Head of caudate nucleus (tissue), 42 donors: ENCODE measurements at places on chromosomes 7 and 10.

DNA sequence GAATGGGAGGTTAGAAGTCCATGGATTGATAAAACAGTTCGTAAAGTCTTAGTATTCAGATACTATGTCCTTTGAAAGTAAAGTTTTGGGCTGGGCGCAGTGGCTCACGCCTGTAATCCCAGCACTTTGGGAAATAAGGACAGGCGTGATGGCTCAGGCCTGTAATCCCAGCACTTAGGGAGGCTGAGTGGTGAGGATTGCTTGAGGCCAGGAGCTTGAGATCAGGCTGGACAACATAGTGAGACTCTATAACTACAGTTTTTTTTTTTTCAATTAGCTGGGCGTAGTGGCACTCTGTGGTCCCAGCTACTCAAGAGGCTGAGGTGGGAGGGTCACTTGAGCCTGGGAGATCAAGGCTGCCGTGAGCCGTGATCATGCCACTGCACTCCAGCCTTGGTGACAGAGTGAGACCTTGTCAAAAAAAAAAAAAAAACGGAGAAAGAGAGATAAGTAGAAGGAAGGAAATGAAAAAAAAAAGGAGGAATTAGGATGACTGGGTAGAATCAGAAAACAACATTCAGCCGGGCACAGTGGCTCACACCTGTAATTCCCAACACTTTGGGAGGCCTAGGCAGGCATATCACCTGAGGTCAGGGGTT is 25.7 kb upstream of the AGFG2 start:
- DNase-seq, result no peak

GRCh38 chr7:124784879-124785818 is 19.6 kb upstream of the GPR37 start:
- DNase-seq, result peak; percentile 74

- DNase-seq, result no peak
Observed at GRCh38 chr7:71343892-71344291, 211.9 kb downstream of the GALNT17 start.

DNA sequence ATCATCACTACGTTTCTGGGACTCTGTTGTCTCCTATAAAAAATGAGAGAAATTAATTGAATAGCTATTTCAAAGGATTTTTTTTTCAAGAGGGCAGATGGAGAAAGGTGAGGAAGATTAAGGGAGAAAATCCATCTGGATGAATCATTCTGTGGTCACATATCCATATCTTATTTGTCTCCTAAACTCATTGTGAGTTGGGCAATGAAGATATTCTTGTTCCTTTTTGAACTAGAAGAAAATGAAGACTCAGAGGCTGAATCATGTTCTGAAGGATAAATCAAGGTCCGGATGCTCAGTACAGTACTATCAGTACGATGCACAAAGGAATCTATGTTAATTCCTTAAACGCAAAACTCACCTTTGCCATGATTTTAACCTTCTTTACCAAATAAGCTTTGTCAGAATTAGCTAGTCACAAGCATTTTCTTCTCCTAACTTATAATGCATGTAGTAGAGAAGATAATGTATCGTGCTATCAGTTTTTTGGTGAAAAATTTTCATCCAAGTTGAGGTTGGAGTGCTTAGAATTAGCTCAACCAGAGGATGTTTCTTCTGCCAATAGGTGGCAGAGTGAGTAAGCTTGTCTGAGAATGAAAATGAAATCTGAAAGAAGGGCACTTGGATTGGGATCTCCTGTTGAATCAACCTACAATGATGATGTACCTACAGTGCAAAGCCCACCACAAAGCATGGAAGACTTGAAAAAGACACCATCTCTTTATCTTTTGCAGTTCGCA is 446.9 kb downstream of the KIF20B start:
- DNase-seq, result no peak

GRCh38 chr10:101063548-101064414 is 2.0 kb downstream of the KAZALD1 start:
- DNase-seq, result no peak

DNA sequence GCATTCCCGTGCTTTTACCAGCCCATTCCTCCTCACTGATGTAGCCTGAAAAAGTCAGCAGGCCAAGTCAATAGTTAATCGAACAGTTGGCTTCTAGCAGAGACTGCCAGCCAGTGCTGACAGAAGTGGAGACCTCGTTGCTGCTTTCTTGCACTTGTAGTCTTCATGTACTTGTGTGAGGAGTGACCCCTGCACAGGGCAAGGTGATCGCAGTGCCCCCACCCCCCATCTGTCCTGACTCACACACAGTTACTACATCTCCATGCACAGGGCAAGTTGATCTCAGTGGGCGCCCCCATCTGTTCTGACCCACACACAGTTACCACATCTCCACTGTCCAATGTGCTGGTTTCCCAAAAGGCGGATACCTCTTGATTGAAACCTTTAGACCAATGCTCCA is 34.2 kb downstream of the C10orf71 start:
- DNase-seq, result no peak

DNA sequence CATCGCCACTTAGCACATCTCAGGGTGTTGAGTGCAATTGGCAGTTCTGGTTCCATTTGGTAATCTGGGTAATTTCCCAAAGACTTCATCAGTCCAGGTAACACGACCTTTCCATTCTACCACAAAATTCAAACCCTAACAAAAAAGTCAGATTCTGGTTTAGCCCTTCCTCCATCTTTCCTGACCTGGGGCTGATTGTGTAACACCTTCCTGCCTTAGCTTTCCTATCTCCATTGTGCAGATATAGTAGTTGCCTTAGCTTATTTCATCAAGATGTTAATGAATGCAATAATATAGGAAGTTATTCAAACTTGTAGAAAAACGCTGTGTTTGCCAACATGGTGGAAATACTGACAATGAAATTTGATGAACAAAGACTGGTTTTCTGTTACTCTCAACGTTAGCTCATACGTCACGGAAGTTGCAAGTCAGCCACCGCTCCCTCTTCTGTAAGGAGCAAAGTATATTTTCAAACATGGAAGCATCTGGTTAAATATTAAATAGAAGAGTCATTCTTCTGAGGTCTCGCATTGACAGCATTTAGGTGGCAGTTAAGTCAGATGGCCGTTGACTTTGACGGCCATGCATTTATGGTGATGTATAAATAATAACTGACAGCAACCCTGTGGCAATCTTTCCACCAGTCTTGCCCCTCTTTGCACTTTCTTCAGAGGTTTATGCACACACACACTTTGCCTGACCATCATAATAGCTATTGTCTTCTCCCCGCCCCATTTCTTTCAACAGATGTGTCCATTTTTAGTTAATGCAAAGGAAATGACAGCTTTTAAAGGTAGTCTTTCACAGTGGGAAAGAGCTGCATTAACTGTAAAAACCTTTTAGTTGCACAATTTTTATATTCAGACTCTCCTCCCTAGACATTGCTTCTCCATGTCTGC is 205.1 kb upstream of the BMPER start:
- DNase-seq, result no peak

GRCh38 chr7:150428671-150429451 is 21.6 kb upstream of the GIMAP8 start:
- DNase-seq, result no peak

DNA sequence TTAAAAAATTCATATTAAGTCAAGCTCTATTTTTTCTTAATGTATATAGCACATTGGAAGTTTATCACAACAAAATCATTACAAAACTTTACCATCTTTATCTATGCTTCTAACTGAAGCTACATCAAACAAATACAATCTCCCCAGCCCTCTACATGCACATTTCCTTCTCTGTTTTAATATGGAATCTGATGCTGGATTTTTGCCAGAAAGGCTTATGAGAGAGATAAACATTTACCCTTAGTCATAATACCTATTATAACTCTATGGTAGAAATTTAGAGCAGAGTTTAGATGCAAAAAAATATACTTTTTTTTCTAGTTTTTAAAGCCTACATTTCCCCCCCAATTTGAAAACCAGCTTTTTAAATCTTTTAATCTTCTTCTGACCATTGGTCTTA is 1198.6 kb downstream of the GATA3 start:
- DNase-seq, result no peak

GRCh38 chr7:31633894-31634494 is 53.0 kb upstream of the PPP1R17 start:
- DNase-seq, result peak; percentile 34

DNA sequence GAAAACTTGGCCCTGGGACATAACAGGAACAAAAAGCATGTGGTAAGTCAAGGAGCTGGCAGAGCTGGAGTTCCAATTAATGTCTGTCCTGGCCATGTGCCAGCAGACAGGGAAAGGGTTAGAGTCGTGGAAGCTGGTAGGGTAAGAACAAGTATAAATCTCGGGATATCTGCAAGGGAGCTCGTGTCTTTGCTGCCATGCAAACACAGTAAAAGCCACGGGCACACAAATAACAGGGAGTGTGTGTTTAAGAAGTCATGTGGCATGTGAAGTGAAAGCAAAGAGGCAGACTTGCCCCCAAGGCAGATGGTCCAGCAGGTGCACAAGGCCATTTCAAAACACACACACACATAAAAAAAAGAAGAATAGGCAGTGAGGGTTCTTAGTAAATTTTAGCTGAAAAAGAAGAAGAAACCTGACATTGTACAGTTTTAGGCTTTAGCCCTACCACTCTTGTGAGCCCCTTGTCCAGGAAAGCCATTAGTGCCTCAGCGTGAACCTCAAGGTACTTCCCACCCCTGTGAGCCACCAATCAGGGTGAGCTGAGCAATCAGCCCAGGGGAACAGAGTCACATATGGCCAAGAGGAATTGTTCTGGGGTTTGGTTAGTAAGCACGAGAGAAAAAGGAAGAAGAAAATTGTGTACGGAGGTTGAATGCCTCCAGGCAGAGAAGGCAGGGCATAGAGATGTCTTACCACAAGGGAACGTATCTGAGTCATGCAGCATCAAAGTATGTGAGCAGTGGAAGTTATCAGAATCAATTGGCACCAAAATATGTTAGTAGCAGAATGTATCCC is 32.8 kb upstream of the ARHGAP12 start:
- no peak for DNase-seq
